Endothelial cell of umbilical vein (primary cell): ENCODE measurements at places on chromosomes 6 and 20. TPM values are rescaled to one million over a fixed set of nuclear protein-coding genes. Genes with fewer than 3 reads are reported as not detected.

DNA sequence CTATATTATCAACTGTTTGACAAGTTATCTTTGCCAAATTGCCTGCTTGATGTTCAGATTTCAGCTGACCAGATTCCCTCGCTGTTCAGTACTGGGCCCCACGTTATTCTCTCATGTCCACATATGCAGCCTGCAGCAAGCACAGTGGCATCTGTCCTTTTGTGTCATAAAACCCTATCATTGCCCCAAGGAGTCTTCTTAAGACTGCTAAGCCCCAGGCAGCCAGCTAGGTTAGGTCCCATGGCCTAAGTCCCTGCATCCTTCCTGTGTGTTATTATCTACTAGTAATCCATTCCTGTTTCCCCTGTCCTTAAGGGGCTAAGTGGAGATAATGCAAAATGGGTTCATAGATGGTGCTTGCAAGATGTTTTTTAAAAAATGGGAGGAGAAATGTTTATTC is 7.2 kb downstream of the KDM1B start:
- no peak for DNase-seq

GRCh38 chr6:63929111-63929510 is 293.5 kb downstream of the PHF3 start:
- no peak for DNase-seq

- no peak for DNase-seq
Observed at GRCh38 chr6:38782616-38783015, 67.5 kb downstream of the DNAH8 start.

- DNase-seq, result no peak
Observed at GRCh38 chr6:20411953-20412681, 10.4 kb downstream of the E2F3 start.

DNA sequence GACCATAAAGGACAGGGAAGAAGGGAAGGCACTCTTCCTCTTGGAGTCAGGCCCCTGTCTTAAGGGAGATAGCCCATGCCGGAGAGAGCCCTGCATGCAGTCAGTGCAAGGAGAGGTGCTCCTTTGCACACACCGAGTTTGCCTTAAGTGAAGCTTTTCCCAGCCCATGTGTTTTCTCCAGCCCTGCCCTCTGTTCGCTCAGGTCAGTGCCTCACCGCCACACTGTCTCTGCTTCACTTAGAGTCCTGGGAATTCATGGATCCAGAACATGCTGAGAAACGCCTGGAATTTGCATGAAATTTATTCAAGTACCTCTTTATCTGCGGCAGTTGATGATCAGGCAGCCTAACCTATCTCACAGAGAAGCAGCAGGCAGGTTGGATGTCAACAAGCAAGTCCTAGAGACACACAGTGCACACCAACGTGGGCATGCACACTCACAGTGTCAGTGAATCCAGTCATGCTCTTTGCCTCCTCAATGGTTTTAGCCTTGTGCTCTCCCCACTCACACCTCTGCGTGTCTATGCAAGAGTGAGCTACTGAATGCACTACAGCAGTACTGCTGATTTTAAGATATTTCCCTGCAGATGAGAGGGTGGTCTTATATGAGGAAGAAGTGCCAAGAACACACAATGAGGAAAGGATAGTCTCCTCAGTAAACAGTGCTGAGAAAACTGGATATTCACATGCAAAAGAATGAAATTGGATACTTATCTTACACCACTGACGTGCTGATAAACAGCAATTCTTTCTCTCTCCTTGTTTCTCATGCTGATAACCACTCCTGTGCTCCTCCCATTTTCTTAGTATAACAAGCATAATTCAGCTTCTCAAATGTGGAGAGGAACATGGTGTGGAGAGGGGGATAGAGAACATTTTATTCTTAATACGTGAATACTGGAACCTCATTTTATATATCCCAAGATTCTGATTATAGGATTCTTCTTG is 295.1 kb upstream of the CDYL start:
- no peak for DNase-seq

GRCh38 chr20:1565461-1565860 is 8.0 kb upstream of the SIRPD start:
- DNase-seq, result peak; percentile 0

DNA sequence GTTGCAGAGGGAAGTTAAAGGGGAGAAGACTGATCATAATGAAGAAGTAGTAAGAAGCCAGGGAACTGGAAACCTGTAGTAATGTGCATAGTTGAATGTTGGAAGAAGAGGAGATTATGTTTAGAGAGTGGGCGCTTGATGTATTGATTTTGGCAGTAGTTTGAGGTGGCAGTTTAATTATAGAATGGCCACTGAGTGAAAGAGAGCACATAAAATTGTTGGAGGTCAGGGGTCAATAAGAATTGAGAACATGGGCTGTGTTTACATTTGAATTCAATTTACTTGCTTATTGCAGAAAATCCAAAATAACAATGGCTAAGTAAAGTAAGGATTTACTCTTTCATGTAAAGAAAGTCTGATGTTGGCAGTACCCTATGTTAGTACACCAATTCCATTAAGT is 15.7 kb downstream of the VTA1 start:
- no peak for DNase-seq

GRCh38 chr6:129874837-129875236 is 13.7 kb upstream of the TMEM244 start:
- no peak for DNase-seq

DNA sequence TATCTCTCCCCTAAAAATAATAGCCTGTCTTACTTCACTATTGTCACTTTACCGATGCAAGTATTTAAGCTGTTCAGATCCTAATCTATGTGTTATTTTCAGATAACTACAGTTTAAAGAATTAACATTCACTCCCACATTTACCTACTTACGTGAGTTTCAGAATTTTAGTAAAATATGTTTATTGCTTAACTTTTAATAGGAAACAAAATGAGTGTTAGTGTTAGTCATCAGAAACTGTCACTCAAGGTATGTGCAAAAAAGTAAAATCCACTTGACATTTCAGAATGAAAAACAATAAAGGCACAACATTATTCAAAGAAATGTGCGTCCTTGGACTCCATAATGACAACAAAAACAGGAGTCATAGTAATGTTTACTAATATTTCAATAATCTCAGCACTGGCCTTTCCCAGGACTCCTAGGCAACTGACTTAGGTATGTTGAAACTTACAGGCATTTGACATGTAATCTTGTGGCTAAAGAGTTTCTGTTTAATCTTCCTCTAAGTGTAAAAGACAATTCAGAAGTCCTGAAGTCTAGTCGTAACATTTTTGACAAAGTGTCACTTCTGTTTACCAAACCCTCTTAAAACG is 4.5 kb downstream of the ATXN1 start:
- DNase-seq, result no peak

- DNase-seq, result peak; percentile 32
Observed at GRCh38 chr6:122184401-122184827, 215.0 kb upstream of the HSF2 start.

- DNase-seq, result no peak
Observed at GRCh38 chr6:9116026-9116425, 680.7 kb upstream of the SLC35B3 start.

- DNase-seq, result no peak
Observed at GRCh38 chr6:3545156-3545555, 88.3 kb upstream of the SLC22A23 start.

- no peak for DNase-seq
Observed at GRCh38 chr6:133131621-133132465, 109.3 kb upstream of the EYA4 start.

DNA sequence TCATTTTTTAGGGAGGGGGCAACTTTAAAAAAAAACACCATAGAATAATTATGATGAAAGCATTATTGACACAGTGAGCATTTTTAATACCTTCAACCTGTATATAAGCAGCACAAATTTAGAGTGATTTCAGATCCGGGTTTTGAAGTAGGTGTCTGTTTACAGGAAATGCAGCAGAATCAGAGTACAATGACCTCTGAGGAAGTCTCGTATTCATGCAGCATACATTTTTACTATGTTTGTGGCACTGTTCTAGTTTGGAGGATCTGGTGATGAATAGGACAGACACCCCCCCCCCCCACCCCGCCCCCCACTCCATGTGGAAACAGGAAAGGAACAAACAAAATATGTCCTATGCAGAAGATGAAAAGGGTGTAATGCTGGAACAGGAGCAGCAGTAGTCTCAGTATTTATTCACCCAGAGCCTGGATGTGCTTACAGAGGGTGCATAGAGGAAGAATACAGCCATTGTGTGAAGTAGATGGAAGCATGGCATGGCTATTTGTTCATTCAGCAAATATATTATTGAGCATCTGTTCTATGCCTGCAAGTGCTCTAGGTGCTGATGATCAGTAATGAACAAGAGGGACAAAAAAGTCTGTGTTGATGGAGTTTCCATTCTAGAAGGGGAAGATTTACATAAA is 19.7 kb downstream of the VAPB start:
- peak; percentile 14 for DNase-seq

DNA sequence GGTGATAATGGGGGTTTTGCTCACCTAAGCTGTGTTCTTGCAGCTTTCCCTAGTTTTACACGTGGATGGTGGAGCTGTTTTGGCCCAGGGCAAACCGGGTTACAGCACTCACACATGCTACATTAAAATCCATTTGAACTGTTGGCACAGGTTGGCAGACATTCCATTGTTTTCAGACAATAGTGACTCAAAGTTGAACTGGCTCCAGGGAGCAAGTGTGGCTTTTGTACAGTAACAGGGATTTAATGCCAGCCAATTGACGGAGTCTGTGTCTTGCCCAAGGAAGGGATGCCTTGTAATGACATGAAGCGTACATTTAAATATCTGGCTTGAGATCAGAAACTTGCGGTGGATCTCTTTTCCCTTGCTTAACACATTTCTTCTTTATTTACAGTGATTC is 183.1 kb downstream of the DTNBP1 start:
- peak; percentile 72 for DNase-seq

DNA sequence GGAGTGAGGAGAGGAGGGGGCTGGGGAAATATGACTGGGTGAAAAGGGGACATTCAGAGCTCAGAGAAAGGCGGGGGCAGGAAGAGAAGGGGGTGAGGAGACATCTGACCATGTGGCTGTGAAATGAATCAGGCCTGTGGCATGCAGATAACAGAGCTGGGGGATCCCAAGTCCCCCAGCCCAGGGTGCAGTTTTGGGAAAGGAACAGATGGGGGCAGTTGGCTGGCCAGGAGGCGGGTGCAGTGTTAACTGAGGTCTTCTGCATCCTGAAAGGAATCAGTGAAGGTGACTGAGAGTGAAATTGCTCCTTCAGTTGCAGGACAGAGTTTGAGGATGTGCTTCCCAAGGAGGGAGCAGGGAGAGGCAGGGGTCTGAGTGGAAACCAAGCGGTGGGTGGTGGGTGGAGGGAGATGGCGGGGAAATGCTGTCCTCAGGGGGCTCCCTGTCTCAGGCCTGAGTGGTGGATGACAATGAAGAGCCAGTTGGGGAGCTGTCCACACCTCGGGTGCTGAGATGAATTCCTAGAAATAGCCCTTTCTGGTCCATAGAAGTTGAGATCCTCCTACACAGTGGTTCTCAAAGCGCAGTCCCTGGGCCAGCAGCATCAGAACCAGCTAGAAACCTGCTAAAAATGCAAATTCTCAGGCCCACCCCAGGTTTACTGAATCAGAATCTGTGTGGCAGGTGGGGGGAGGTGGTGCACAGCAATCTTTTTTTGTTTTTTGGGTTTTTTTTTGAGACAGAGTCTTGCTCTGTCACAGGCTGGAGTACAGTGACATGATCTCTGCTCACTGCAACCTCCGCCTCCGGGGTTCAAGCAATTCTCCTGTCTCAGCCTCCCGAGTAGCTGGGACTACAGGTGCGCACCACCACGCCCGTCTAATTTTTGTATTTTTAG is 26.0 kb upstream of the CCDC167 start:
- DNase-seq, result peak; percentile 30

DNA sequence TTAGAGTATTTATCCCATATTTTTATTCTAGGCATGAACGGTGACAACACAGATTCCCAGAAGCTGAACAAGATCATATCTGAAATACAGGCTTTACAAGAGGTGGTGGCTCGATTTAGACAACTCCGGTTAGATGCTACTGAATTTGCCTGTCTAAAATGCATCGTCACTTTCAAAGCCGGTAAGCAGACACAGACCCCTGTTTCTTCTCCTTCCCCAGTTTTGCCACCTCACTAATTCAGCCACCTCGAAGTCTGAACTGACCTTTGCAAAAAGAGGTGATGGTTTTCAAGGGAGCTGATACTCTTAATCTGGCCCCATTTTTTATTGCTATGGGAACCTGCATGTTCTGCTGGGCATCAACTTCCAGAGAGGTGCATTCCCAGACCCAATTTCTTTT is 15.0 kb downstream of the NR2E1 start:
- DNase-seq, result no peak

- no peak for DNase-seq
Observed at GRCh38 chr6:5203546-5203945, 57.2 kb downstream of the LYRM4 start.

DNA sequence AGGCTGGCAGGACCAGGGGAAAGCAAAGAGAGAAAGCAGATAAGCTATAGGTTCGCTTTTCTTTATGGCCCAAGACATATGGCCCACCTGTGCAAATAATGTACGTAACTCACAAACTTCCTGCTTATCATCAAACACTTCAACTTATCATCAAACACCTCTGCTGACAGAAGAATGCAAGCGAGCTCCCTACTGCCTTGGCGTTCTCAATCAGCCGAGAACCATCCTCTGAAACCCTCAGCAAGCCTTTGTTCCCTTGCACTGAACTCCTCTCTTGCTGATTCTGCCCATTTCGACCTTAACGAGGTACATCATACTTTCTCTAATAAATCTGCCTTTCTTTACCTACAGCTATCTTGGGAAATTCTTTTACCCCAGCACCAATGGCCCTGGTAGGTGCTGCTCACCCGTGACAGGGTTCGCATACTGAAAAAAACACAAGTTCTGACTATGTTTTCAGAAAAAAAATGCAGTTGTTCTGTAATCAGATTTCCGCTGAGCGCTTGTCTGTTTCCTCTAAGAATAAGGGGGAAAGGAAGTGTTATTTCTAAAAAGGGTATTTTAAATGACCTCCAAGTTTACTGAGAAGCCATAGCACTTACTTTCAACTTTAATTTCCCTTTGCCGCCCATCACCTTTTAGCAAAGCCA is 28.3 kb downstream of the SERPINB6 start:
- DNase-seq, result peak; percentile 93

- DNase-seq, result no peak
Observed at GRCh38 chr6:71886184-71887005, at the start of gene RIMS1. TSS of gene RIMS1 (plus strand) at chr6:71886550. CDS start at chr6:71887024, 474 bp downstream.

GRCh38 chr20:1900321-1900801 is 5.2 kb downstream of the SIRPA start:
- peak; percentile 78 for DNase-seq

DNA sequence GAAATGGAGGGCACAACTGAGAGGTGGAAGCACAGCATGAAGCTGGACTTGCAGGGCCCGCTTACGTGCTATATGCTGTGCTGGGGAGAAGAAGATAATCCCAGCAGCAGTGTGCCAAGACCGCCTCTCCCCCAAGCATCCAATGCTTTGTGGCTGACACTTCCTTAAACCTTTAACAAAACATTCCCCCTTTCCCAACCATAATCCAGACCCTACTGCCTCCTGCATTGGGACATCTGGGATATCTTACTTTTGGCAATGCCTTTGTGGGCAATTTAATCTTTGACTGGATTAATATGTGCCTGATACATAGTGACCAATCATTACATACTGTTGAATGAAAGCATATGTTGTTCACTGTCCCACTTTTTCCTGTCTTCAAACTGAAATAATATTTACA is 3.1 kb upstream of the TENT5A start:
- no peak for DNase-seq

The RNF39 gene
- not detected in 2 replicates for total RNA-seq

The IL17A gene
- total RNA-seq, result not detected in 2 replicates

The C20orf141 gene
- total RNA-seq, result not detected in 2 replicates

The RIMS4 gene
- not detected in 2 replicates for total RNA-seq

The RNF144B gene
- total RNA-seq, result 78.3 and 97.3 TPM in 2 replicates

The RAET1L gene
- not detected in 2 replicates for total RNA-seq

The ETV7 gene
- total RNA-seq, result 0.21 and 0.58 TPM in 2 replicates

The C6orf58 gene
- total RNA-seq, result not detected in 2 replicates

The MEI4 gene
- total RNA-seq, result not detected in 2 replicates
